ENCODE measurements at places on chromosomes 7 and 10.

- no peak for DNase-seq
These were observed 578.6 kb upstream of the FOXK1 start for GRCh38 chr7:4103352-4104091.

- DNase-seq: no peak
These were observed 59.8 kb upstream of the ADAM12 start for GRCh38 chr10:126448091-126448490.

DNA sequence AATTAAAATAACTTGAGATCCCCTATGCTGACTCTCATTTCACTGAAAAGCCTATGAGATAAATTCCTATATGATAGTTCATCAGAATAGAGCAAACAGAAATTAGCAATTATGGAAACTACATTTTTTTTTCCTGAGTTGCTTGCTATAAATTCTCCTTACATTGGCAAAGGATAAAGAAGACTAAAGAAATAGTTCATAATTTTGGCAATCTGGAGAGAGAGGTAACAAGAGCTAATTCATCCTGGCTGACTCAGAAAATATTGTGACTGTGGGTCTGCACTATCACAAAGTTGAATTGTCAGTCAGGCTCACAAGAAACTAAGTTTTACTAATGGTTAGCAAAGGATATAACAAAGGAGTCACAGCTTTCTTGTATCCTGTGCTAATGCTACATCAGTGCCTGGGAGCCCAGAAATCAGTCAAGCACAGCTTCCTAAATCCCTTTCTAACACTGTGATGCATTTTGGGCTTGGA, 483.0 kb downstream of the MAGI2 start:
- no peak for DNase-seq

DNA sequence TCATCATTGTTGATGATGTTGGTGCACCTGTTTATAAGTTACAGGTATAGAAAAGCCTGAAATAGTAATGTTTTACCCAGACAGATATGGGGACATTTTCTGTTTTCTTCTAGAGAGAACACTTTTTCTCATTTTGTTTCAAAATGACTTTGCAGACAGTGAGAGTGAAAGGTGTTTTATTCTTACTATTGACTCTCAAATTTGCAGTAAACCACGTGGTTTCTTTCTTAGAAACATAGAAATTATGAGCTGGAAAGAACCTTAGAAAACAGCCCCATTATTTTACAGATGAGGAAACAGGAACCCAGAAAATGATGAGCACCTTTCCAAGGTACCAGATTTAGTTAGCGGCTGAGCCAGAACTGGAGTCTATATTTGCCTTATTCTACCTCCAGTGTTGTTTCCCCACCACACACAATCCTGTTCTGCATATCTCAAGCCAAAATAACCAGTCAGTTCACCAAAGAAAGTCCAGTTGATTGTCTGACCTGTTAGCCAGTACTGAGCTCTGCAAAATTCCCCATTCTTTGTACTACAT, 138.9 kb upstream of the AHR start:
- no peak for DNase-seq

- no peak for DNase-seq
These were observed 3.5 kb upstream of the AEBP1 start for GRCh38 chr7:44100458-44101302.

DNA sequence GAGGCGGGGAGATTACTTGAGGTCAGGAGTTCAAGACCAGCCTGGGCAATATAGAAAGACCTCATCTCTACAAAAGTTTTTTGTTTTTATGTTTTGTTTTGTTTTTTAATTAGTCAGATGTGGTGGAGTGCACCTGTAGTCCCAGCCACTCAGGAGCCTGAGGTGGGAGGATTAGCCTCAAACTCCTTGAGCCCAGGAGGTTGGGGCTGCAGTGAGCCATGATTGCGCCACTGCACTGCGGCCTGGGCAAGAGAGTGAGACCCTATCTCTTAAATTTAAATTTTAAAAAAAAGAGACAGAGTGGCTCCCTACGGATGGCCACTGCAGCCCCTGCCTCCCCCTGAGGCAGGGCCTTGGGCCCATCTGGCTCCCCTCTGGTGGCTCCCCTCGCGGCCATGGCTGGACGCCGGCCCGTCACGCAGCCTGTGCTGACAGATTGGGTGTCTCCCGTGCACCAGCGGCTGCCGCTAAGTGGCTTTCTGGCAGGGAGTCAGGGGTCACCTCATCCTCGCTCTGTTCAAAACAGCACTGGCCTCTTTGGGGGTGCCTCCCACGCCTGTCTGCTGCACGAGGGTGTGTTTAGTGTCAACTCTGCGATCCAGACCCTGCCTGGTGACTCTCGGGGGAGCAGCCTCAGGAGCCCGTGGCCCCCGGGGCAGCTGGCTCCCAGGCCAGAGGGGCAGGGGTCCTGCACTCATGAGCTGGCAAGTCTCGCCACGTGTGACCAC, 44.4 kb upstream of the ELN start:
- no peak for DNase-seq

DNA sequence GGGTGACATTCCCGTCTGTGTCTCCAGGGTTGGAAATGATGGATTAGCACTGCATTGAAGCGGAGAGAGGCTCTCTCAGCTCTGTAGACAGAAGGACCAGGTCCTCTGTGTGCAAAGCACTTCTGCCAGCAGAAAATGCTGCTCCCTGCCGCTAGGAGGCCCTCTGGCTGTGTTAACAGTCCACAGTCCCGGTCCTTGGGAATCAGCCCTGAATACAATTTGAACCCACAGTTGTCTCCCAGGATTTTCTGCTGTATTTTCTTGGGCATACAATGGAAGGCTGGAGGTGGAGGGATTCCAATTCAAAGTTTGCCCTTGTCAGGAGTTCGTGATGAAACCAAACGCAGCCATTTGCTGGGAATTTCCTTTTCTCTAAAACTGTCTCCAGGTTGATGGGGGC, 205.2 kb downstream of the GLRX3 start:
- DNase-seq: no peak

DNA sequence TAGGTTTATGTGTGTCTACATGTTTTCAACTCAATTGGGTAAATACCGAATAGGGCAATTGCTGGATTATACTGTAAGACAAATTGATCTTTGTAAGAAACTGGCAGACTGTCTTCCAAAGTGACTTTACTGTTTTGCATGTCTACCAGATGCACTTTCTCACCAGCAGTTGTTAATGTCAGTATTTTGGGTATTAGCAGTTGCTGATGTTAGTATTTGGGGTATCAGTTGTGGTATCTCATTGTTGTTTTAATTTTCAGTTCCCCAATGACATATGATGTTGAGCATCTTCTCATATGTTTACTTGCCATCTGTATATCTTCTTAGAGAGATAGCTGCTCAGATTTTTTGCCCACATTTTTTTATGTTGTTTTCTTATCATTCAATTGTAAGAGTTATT, 10.6 kb downstream of the PDE6C start:
- DNase-seq: no peak

- DNase-seq: no peak
These were observed 633.2 kb upstream of the NRP1 start for GRCh38 chr10:33967606-33968120.

DNA sequence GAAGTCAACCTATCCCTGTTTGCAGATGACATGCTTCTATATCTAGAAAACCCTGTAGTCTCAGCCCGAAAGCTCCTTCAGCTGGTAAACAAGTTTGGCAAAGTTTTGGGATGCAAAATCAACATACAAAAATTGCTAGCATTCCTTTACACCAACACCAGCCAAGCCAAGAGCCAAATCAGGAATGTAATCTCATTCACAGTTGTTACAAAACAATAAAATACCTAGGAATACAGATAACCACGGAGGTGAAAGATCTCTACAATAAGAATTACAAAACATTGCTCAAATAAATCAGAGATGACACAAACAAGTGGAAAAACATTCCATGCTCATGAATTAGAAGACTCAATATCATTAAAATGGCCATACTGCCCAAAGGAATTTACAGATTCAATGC, 50.4 kb upstream of the ZNF365 start:
- no peak for DNase-seq

DNA sequence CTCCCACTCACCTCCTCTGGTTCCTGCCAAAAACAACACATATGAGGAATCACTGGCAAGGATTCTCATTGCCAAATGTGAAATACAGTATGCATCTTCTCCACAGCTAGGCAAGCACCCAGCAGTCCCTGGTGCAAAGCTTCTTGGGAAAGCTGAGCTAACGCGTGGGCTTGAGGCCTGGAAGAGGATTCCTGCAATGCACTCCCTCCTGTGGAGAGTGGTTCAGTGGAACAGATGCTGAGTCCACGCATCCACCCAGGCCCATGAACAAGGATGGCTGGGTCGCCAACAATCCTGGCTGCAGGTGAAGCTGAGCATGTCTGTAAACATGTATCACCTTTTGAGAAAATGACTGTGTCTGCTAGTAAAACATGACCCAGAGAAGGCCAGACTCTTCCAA, 113.2 kb upstream of the CHST15 start:
- DNase-seq: no peak

DNA sequence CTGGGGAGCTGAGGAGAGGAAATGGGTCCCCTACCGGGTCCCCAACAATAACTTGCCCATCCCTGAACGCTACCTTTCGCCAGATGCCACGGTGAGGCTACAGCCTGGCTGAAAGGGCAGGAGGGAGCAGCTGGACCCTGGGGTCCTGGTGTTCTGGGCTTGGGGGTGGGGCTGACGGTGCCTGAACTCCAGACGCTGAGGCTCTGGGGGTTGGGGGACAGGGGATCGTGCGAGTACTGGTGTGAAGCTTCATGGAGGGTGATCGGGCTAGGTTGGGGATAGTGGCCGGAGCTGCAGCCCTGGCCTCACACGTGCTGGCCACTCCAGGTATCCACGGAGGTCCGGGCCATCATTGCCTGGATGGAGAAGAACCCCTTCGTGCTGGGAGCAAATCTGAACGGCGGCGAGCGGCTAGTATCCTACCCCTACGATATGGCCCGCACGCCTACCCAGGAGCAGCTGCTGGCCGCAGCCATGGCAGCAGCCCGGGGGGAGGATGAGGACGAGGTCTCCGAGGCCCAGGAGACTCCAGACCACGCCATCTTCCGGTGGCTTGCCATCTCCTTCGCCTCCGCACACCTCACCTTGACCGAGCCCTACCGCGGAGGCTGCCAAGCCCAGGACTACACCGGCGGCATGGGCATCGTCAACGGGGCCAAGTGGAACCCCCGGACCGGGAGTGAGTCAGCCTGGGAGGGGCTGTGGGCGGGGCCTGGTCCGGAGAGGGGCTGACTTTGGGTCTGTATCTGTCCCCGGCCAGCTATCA, 8.3 kb downstream of the AEBP1 start:
- DNase-seq: no peak

DNA sequence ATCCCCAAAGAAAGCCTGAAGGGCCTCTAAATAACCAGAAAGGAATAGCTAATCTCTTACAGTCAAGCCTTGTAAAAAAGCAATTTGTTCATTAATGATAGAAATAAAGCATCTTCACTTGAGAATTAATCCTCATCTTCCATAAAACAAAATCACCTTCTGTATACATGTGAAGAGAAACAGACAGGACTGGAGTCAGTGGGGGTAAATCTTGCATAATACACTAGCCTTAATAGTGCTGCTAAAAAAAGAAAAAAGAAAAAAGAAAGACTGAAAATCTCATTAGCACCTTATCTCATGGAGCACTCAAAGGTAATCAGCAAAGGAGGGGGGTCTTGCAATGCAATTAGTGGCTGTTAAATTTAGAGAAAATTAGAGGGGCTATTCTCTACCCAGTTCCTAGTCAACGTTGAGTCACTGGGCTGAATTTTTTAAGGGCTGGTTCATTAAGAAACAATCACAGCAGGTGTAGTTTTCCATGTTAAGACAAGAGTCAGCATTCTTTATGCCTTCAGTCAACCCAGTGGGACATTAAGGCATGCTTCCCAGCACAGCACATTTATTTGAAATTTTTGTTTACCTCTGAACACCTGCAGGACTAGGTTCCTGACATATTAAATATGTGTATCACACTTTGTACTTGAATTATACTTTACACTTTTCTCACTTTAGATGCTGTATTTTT, 1455.7 kb upstream of the CELF2 start:
- no peak for DNase-seq

- DNase-seq: no peak
These were observed 1035.9 kb upstream of the AUTS2 start for GRCh38 chr7:68562323-68562899.

GRCh38 chr7:130489140-130489983, 2.5 kb upstream of the MEST start:
- DNase-seq: no peak

DNA sequence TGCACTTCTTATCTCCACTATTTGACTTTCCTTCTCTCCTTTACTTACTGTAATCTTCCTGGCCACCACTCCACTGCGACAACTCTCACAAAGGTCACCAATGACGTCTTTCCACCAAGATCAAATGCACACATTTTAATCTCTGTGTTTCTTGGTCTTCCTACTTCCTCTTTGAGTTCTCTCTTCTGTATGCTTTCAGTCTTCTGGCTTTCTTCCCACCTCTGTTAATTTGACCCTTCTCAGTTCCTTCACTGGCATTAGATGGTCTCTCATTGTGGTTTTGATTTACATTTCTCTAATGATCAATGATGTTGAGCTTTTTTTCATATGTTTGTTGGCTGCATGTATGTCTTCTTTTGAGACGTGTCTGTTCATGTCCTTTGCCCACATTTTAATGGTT, 31.9 kb downstream of the FAM107B start:
- no peak for DNase-seq

- DNase-seq: no peak
These were observed 265.7 kb upstream of the MAGI2 start for GRCh38 chr7:79719216-79719615.

- DNase-seq: no peak
These were observed 89.8 kb downstream of the TMEM130 start for GRCh38 chr7:98779800-98780587.

DNA sequence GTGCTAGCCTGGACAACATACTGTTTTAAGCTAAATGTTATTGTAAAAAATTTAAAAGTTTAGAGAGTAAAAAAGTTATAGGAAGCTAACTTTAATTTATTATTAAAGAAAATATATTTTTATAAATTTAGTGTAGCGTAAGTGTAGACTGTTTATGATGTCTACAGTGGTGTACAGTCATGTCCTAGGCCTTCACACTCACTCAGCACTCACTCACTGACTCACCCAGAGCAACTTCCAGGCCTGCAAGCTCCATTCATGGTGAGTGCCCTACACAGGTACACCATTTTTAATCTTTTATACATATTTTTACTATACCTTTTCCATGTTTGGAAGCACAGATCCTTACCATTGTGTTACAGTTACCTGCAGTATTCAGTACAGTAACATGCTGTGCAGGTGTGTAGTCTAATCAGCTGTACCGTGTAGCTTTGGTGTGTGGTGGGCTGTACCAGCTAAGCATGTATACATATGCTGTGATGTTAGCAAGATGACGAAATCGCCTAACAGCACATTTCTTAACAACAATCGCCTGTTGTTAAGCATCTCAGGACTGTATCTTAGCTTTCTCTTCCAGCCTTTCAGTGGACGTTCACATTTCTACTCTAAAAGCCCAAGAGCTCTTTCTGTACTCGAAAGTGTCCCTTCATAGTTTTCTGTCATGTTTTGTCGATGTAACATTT, 12.5 kb downstream of the RNF32 start:
- no peak for DNase-seq

DNA sequence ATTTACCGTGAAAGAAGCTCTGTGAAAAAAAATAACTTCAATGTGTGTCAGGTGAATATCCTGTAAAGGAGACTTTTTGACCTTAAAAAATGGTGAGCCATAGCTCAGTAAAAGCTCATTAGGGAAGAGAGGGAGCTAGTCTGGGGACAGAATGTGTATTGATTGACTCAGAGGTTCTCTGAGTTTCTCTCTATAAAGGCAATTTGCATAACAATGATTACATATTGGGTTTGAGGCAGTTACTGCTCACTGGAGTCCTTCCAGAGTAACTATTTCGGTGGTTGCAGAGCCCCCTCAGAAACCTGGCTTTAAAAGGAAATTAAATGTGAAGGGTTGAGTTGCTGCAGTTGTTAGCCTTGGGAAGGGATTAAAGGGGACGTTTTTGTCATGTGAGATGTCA, 181.6 kb downstream of the GALNT17 start:
- DNase-seq: no peak
